ENCODE measurements at places on chromosomes 7 and 10.

DNA sequence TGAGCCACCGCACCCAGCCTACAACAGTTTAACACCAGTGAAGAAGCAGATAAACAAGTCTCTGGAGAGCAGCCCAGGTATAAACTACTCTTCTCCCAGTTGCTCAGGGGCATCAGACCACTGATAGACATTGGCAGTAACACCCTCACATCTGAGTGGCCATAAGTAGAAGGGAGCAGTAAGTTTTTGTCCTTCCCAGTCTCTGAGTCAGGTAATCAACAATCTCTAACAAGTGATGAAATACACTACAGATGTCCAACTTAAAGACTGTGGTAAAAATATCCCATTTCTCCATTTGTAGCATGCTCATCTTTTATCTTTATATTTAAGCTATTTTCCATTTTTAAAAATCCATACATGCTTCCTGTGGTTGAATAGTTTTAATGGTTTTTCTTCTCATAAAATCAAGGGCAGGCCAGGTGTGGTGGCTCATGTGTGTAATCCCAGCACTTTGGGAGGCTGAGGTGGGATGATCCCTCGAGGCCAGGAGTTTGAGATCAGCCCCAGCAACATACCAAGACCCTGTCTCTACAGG is 78.6 kb downstream of the GSAP start:
- DNase-seq, result no peak

DNA sequence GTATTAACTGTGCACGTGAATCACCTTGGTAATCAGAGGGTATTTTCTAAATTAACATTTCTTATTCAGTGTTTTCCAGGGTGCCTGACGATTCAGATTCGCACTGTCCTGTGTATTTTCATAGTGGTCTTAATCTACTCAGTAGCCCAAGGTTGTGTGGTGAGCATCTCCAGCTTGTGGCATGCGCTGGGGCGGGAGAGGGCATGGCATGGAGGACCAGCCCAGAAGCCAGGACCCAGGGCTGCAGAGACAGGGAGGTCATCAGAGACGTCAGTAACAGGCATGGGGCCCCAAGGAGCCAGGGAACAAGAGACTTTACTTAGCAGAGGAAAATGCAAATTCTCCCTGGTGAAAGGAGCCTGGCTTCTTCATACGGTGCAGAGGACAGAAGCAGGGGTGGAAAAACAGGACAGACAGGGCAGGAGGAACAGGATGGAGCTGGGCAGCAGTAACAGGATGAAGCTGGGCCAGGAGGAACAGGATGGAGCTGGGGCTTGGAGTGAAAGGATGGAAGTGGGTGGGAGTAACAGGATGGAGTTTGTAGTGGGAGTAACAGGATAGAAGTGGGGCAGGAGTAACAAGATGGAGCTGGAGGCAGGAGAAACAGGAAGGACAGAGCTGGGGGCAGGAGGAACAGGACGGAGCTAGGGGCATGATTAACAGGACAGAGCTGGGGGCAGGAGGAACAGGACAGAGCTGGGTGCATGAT is 110.9 kb downstream of the ADCY1 start:
- DNase-seq, result no peak

DNA sequence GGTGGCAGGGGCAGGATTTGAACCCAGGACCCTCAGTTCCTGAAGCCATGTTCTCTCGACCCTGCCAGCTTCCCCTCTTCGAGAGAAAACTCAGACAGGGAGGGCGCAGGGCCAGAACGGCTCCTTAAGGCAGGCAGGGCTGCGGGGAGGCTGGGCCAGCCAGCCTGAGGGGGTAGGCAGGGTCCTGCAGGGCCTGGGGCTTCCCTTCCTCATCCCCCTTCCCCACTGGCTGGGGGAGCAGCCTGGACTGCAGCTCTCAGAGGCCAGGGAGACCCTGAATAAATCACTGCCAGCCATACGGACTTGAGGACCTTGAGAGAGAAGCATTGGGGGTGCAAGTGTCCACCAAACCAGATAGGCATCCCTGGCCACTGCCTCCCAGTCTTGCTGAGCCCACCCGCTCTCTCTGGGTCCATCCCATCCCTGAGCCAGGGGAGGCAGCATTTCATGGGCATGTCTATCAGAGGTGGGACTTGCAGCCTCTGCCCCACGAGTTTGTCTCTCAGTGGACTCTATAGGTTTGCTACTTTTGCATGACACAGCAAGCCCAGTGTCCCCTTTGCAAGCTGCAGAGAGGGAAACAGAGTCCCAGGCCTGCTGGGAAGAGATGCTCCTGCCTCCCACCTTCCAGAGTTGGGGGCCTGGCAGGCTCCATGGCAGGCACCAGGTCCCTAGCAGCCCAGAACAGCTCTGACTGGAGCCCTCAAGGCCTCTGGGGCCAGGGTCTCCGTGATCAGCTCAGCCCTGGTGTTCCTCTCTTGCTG is 70.9 kb downstream of the MYL10 start:
- no peak for DNase-seq

DNA sequence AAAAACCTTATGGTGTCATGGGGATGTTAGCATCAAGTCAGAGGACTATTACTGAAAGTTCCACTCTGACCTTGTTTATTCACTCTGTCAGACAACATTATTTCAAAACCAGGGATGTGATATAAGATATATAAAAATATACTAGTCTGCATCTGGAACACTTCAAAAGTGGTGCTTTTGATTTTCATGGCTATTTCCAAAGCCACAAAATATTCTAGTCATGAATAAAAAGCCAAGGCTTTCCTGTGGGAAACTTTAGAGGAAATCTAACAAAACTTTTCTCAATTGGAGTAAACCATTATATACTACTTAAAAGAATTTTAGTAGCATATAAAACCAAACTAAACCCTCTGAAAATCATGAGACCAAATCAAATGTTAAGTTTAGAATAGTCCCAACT is 205.2 kb downstream of the TMEM26 start:
- DNase-seq, result no peak

DNA sequence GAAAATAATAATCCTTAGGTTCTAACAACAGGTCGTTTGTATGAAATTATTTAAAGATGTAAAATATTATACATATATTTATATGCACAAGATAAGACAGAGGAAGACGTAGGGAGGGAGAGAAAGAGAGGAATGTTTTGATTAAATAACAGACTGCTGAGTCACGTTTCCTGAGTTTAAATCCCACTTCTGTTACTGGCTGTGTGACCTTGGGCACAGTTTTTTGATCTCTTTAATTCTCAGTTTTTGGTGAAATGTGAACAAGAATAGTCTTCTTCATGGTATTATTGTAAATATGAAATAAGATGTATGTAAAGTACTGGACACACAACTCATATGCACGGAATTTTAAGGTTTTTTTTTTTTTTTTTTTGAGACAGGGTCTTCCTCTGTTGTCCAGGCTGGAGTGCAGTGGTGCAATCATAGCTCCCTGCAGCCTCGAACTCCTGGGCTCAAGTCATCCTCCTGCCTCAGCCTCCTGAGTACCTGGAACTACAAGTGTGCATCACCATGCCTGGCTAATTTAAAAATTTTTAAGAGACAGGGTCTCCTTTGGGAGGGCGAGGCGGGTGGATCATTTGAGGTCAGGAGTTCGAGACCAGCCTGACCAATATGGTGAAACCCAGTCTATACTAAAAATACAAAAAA is 42.6 kb downstream of the BAMBI start:
- no peak for DNase-seq

DNA sequence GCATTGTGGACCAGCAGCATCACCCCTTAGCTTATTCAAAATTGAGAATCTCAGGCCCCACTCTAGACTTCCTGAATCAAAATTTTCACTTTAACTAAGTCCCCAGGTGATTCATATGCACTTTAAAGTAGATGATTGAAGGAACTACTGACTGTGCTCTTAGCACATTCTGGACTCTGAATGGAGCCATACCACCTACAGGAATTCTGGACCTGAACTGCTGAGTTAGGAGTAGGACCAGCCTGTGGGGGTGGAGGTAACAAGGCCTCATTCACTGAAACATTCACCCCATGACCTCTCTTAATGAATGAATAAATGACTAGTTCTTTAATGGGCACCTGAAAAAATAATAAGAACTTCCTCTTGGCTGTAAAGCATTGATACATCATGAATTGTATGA is 7.3 kb downstream of the PDK4 start:
- DNase-seq, result no peak

GRCh38 chr10:87771871-87772500 is 46.0 kb downstream of the ATAD1 start:
- DNase-seq, result no peak

DNA sequence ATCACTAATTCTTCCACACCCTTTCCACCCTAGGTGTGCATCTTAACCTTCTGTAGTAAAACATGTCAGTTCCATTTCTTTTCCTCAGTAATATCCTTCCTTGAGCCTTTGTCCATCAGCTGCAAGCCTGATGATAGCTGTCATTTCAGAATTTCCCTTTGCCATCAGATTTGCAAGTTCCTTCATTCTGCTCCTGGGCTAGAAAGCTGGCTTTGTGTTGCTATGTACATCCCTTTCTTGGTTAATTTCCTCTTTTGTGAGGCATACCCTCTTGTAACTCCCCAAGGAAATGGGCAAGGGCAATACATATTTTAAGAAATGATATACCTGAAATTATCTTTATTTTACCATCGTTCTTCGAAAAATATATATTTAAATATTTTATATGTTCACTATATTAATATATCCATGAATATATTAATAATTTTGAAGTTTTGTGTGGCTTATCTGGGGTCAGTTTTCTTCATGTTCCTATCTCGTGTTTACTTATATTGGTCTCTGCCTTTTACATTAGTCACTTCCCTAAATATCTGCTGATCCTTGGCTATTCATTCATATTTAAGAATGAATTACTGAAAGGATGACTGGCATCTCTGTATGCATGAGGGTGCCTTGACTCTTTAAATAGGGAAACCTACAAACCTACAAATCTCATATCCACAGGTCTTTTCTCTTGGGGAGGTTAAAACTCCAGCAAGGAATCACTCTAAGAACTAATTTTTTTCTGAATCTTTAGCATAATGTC is 143.8 kb downstream of the ZNF22 start:
- no peak for DNase-seq

GRCh38 chr7:44236333-44236728 is 35.6 kb downstream of the YKT6 start:
- DNase-seq, result no peak

DNA sequence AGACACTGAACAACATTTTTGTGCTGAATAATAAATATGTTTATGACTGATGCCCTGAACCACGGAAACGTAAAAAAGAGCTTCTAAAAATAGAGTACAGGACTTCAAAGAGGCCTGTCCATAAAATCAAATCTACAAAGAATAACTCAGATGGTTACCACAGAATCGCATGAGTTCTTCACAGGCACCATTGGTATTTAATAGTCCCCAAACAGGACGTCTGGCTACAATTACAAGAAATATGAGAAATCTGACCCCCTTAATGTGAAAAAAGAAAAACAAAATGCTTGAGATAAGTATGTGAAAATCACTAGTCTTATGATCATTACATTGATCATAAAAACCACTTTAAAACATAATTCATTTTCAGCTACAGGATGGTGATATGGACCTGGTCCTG is 20.8 kb downstream of the CYTH3 start:
- DNase-seq, result no peak

DNA sequence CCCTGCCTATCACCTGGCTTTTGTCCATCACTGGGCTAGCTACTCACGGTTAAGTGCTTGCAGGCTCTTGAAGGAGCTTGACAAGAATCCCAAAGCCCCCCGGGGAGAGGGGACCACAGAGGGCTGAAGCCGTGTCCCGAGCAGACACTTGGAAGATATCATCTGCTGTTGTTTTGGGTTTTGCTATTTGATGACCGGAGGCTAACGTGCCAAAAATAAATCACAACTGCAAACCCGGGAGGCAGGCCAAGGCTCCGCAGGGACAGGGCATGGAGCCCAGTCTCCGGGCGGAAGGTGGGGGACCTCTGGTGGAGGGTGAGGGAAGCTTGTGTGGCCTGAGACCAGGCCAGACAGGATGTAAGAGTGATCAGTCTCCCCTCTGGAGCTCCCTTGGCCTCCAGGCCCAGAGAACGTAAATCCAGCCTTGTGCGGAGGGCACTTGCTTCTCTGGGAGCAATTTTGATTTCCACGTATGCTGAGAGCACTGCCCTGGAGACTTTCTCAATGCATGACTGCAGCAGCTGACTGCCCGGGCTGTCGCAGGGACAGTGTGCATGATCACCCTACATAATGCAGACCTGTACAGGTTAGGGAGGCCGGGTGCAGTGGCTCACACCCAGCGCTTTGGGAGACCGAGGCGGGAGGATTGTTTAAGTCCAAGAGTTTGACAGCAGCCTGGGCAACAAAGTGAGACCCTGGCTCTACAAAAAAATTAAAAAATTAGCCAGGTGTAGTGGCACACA is at the start of gene PHKG1:
Gene PHKG1 (minus strand): TSS at position 164 of the 743 bp plus-strand sequence. CDS start 4,011 bp downstream, outside the sequence.
- no peak for DNase-seq

GRCh38 chr7:17408904-17409290 is 110.4 kb downstream of the AHR start:
- no peak for DNase-seq

- DNase-seq, result no peak
Observed at GRCh38 chr7:28771906-28772622, 186.1 kb downstream of the TRIL start.

GRCh38 chr10:124990671-124991625 is 49.0 kb downstream of the ZRANB1 start:
- DNase-seq, result no peak

- no peak for DNase-seq
Observed at GRCh38 chr7:94431176-94431575, 36.5 kb downstream of the COL1A2 start.

- no peak for DNase-seq
Observed at GRCh38 chr7:137619181-137619580, 227.6 kb downstream of the DGKI start.

DNA sequence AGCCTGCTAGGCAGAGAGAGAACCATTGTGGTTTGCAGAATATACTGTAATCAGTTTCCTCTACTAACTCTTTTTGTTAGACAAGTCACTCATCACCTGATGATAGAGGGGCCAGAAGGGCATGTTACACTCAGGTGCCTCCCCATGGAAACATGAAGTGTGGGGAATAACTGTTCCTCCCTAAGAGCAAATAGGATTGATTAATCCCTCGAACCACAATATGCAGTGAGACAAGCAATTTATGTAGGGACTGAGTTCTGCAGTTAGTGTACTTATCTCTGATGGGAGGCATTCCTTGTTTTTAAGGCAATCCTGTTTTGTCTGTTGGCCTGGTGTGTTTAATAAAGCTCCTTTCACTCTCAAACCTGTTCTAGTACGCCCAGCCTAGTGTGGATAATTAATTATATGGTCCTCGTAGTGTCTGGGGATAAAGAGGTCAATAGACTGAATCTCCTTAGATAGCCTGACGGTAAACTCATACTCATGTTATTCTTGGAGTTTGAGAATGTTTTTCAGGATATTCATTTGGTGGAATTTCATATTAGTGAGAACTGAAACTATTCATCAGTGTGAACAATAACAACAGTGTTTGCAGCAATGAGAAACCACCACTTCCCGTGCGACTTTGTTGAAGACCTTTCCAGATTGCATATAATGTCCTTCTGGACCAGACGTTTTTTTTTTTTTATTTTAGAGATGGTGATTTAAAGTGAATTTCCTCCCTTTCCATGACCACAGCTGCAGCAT is 344.8 kb upstream of the FZD8 start:
- DNase-seq, result no peak

DNA sequence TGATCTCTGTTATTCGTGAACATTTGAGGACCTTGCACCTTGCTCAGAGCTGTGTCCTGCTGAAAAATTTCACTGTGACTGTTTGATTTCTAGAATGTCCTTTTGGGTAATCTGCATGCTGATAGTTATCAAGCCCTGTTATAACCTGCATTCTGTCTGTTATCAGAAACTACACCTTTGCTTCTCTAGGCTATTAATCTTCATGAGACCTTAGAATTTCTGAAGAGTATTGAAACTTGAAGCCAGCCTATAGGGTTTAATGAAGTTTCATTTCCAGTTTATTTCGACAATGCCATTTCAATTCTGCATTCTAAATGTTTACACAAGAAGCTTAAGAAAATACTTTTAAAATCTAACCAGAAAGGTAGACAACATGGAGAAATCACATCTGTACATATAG is 856.2 kb downstream of the SORCS1 start:
- DNase-seq, result no peak
